ENCODE measurements at places on chromosomes 7 and 10.

DNA sequence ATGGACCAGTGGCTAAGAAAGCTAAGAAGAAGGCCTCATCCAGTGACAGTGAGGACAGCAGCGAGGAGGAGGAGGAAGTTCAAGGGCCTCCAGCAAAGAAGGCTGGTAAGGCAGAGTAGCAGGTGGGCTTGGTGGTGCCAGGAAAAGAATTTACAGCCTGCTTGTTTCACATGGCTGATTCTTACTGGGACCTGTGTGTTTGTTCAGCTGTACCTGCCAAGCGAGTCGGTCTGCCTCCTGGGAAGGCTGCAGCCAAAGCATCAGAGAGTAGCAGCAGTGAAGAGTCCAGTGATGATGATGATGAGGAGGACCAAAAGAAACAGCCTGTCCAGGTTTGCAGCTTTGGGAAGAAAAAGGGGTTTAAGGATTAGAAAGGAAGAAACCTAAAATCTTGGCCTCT lies 5.0 kb downstream of the NOLC1 start:
- no peak for DNase-seq

DNA sequence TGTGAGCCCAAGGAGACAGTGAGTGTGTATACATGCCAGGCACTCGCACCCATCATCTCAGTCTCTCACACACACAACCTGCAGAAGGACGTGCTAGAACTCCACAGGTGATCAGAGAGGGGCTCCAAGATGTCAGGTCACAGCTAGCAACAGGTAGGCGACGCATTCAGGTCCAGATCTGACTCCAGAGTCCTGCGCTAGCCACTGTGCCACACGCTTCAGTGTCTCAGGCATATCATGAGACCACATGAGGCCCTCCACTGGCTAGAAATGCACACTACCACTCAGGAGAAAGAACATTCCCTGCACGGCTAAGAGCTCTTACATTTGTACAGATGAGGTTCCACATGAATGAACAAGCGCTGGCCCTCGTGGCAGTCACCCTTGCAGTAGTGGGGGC lies 11.5 kb downstream of the AKR1B1 start:
- no peak for DNase-seq

DNA sequence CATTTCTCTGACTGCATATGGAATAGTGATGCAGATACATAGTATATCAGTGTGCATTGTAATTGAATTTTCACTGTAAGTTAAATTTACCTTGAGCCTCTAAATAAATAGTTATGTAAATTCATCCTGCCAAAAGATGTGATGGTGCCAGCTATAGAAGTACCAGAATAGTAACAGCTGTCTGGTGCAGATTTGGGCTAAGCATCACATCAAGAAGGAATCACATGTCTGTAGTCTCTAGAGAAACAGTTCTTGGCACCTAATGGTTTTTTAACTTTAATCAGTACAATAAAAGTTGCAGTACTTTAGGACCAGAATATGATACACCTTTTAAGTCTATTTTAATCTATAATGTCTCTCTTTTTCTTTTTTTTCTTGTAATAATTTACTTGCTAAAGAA lies 17.4 kb downstream of the PLEKHA1 start:
- DNase-seq, result no peak

- no peak for DNase-seq
These were observed 4.5 kb upstream of the MICALL2 start for GRCh38 chr7:1463676-1464223.

GRCh38 chr10:52351914-52352330 lies 37.8 kb downstream of the DKK1 start:
- DNase-seq, result no peak

DNA sequence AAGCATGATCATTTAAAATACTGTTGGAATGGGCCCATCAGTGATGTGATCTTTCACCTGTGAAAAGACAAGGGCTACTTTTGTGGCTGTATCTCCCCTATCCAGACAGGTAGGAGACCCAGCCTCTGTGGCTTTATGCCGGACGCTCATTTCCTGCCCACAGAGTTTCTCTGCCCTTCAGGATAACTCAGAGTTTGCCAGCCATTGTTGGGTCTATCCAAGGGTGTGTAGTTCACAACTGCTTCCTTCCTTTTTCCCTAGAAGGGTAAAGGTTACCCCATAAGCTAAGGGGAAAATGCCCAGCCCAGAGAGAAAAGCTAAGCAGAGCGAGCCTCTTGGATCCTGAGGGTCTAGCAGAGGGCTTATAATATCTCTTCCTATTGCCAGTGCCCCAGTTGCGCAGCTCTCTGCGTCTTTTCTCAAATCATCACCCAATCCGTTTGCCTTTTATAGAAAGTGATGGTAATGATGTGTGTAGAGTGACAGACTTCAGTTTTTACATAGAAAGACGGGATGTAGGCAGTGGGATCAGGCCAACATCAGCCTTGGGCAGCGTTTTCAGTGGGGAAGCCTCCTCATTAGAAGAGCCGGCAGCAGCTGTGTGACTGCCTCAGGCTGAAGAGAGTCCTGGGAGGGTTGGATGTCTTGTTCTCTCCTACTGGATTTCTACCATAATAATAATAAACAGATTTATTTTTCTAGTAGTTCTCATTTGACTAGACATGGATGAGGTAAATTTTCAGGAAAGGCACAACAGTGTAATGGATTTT lies 80.5 kb downstream of the MET start:
- no peak for DNase-seq
